ENCODE measurements at places on chromosomes 4 and X.

DNA sequence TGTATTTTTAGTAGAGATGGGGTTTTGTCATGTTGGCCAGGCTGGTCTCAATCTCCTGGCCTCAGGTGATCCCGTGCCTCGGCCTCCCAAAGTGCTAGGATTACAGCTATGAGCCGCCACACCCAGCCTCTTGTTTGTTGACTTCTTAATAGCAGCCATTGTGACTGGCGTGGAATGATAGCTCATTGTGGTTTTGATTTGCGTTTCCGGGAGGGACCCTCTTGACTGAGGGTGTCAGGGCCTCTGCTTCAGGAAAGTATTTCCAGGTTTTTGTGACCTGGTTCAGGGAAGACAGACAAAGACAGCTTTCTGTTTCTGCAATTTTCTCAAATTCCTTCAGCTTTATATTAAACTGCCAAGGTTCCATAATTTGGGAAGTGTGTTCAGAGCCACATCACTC lies 15.1 kb downstream of the CSF2RA start:
- DNase-seq: no peak

DNA sequence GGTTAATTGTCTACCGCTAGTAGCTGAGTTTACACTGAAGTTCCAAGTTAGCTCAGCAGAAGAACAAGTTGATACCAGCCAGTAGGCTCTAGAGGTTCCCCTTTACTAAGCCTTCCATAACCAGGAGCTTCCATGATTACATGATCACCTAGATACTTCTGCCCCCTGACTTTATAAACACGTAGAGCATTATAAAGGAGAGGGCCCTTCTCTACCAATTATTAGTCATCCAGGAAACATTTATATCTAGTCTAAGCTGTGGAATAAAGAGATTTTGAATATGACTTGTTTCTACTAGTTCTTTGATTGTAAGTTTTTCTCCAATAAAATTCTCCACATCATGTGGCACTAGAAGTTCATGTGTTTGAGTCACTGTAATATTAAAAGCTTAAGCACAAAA lies 818.1 kb upstream of the PCDH10 start:
- no peak for DNase-seq

- DNase-seq: no peak
Observed at GRCh38 chrX:140297273-140297672, 207.6 kb downstream of the SOX3 start.

GRCh38 chr4:167020410-167020809 lies 213.9 kb downstream of the SPOCK3 start:
- DNase-seq: no peak

DNA sequence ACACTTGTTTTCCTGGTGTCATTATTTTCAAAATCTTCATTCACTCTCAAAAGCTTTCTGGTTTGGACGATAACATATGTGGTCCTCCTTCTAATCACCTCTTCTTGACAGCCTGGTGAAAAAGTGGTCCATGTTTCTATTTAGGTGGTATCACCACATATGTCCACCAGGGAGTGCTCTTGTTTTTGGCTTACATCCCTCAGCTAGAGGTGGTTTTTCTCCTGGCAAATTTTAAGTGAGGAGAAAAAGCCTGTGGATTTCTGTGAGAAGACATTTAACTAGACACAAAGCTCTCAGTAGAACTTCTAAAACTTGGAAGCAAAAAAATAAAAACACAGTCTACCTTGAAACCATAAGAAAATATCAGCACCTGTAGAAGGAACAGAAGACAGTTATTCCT lies 58.0 kb upstream of the FRMPD4 start:
- DNase-seq: no peak

Measured in CD4-positive, alpha-beta T cell (primary cell).